Smooth muscle cell of the umbilical artery (primary cell): ENCODE measurements at places on chromosomes 2 and 18. TPM values are rescaled to one million over a fixed set of nuclear protein-coding genes. Genes with fewer than 3 reads are reported as not detected.

Gene PPP3R1
- total RNA-seq: 29.1 and 46.6 TPM in 2 replicates

Gene PDCD1
- not detected in 2 replicates for total RNA-seq

Gene HOXD13
- total RNA-seq: 2.2 and 2.4 TPM in 2 replicates

Gene DPP4
- total RNA-seq: 178 and 489 TPM in 2 replicates

Gene SPC25
- total RNA-seq: 0.30 and 3.6 TPM in 2 replicates

Gene DUSP19
- total RNA-seq: 4.2 and 6.5 TPM in 2 replicates

Gene HOXD12
- not detected in 2 replicates for total RNA-seq

Gene RSAD2
- 0.23 and 0.30 TPM in 2 replicates for total RNA-seq

Gene SERPINB3
- not detected in 2 replicates for total RNA-seq

Gene NT5C1B
- total RNA-seq: not detected in 2 replicates

Gene LIMS3
- total RNA-seq: 3.6 and 10.8 TPM in 2 replicates

Gene FLACC1
- total RNA-seq: 0.89 and 1.7 TPM in 2 replicates

Gene CXCR1
- not detected in 2 replicates for total RNA-seq

Gene PLEKHA3
- total RNA-seq: 9.2 and 36.1 TPM in 2 replicates

Gene NR4A2
- 0.30 TPM in 1 of 2 replicates, not detected in the other for total RNA-seq

Gene GAREM2
- 1.5 TPM in 2 replicates for total RNA-seq

Gene DYTN
- not detected in 2 replicates for total RNA-seq

Gene INPP5D
- 0.59 and 2.4 TPM in 2 replicates for total RNA-seq
